ENCODE measurements at places on chromosomes 13 and 19. TPM values are rescaled to one million over a fixed set of nuclear protein-coding genes. Genes with fewer than 3 reads are reported as not detected.

The CYSLTR2 gene
- total RNA-seq, result not detected

GRCh38 chr13:88862095-88862620 lies 1191.0 kb downstream of the SLITRK5 start:
- no peak for DNase-seq

DNA sequence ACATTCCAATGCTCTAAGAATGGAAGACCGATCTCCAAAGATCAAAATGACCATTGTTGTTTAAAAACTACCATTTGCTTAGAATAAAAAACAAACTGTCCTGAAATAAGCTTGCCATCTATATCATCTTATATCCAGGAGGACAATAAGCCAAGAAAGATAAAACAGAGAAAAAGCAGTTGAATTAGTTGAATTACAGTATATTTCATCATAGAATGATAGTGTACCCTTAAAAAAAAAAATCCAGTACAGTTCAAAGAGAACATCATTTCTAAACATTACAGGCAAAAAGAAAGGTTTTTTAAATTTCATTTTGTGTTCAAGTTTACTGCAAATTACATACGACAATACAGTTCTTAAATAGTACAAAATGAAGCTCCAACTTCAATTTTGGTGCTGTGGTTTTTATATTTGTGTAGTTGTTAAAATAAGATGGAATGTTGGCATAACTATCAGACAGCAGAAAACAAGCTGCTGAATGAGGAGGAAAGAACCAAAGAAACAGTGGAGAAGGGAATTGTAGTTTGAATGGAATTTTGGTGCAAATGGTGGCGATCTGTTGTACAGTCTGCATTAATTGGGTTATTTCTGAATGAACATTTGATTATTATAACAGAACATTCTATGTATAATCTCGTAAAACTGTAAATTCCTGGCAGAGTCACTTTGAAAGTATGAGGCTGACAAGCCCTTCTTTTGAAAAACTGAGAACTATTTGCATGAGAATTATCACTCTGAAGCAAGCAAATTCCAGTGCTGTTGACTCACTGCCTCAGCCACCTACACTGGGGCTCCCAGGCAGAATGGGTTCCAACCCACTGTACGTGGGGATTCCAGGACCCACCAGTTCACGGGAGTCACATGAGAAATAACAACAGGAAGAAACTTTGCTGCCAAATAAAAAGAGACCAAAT lies 37.7 kb downstream of the LHFPL6 start:
- peak; percentile 91 for DNase-seq

The KLC3 gene
- total RNA-seq, result 30.7 TPM

DNA sequence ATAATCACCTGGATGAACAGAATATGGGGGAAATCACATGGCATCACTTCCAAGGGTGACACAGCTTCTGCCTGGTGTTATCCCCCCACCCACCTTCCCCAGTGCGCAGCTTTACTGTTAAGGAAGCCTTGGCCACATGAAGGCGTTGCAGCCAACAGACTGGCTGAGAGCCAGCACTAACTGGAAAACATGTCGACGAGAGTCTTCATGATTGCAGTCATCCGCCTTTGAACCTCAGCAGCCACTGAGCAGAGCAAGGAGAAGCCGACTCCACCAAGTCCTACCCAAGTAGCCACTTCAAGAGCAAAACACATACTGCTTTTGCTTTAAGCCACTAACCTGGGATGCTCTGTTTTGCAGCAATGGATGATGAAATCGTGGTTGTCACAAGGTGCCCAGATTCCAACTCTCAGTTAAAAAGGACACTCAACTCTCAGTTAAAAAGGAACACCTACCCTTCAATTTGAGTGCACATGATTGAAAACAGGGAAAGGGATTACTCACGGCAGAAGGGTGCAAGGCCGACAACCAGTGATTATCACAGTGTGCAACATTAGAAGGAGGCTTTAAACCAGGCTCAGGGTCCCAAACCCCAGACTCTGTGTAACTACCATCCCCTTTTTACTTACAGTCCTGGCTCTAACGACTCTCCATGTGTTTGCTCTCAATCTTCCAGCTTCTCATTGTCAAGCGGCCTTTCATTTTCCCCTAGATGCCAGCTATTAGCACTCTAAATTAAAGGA lies 149.1 kb downstream of the KLF12 start:
- DNase-seq, result no peak

- no peak for DNase-seq
Measured at GRCh38 chr19:41300555-41300954, 9.4 kb upstream of the CCDC97 start.

The RYR1 gene
- total RNA-seq, result 1.5 TPM

GRCh38 chr19:1407528-1408299 lies at the start of gene DAZAP1:
DAZAP1 (plus strand) TSS chr19:1407586; CDS start chr19:1407774, 188 bp downstream.
- DNase-seq, result peak; percentile 15

- peak; percentile 35 for DNase-seq
Measured at GRCh38 chr19:45179072-45179891, 698 bp downstream of the BLOC1S3 start.

- no peak for DNase-seq
Measured at GRCh38 chr13:84187626-84188025, 305.4 kb upstream of the SLITRK1 start.

GRCh38 chr13:22148187-22148586 lies 477.3 kb downstream of the FGF9 start:
- DNase-seq, result no peak

DNA sequence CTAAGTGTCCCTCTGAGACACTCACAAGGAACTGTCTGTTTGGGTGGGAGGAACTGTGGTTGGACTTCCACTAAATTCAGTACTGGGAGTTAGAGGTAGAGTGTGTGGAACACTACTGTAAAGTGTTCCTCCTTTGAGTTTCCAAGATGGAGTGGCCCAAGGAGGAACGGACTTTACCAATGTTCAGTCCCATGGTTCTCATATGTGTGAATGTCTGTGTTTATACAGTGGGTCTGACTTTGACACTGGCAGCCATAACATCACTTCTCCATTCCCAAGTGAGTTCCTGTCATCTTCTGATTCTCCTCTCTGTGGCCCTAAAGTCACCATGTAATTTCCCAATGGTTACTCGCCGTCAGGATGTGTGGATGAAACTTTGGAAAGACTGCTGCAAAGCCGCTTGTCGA lies 136.8 kb upstream of the SERP2 start:
- DNase-seq, result no peak

All from PC-9 (cell line).